ENCODE measurements at places on chromosomes 11 and 22.

DNA sequence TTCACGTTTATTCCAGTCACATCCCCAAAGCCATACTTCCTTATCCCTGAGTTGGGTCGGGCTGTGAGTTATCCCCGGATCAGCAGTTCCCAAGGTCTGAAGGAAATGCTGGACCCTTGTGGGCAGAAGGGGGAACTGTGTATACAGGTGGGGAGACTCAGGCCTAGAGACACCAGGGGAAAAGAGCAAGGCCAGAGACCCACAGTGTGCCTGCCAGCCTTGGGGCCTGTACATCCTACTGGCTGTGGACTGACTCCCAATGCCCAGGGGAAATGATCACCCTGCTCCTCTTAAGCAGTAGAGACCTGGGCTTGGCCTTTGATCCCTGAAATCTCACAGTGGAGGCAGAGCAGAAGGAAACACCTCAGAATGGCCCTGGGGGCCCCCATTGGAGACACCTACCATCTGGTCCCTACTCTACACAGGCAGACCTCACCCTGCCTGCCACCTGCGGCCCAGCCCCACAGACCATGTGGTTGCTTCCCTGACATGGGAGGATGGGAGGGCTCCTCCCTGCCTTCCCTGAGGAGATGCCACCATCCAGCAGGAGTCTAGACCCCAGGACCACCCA lies 1.3 kb downstream of the SELENOM start:
- peak; percentile 65 for DNase-seq

DNA sequence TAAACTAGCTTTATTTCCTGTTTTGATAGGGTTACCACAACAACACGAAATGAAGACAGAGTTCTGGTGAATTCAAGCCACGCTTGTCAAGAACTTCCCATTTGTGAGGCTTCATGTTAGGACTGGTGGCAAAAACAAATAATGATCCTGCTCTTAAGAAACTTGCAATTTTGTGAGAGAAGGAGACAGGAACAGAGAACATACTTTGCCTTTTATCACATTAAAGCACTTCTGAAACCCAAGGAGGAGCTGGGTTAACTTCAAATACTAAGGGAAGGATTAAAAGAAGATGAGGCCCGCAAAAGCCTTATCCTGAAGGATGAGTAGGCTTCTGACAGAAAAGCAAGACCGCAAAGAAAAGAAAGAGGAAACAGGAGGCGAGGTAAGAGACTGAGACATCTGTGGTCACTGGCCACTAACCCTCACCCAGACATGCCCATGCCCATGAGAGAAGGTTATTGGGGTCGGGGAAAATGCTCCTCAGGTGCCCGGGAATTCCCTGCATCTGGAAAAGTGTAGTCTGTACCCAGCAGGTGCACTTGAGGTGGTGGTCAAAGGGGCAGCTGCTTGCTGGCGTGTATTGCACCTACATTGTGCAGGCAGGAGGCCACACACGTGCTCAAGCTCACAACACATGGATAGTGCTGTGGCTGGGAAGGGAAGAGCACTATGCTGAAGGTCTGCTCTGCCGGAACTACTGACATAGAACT lies 50.5 kb downstream of the MAPK1 start:
- no peak for DNase-seq

DNA sequence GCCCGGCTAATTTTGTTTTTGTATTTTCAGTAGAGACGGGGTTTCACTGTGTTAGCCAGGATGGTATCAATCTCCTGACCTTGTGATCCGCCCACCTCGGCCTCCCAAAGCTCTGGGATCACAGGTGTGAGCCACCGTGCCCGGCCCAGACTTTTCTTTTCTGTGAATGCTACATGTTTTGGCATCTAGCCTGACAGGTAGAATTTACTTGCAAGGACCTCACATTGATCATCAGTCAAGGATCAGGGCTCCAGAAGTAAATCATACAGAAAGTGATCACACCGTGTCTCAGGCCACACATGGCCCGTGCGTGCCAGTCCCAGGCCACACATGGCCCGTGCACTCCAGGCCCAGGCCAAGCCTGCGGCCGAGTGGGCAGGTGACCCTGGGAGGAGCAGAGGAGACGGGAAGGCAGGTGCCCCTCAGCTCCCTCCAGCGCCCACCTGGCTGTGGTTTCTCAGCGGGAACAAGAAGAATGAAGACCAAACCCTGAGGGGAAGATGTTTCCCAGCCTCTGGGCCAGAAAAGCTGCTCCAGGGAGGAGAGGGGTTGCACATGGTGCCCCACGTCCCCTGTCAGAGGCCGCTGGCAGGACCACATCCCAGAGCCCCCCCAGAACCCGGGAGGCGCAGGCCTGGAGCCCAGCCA lies 76.2 kb downstream of the BRD1 start:
- no peak for DNase-seq

GRCh38 chr11:34165121-34165520 lies 59.7 kb downstream of the NAT10 start:
- DNase-seq, result no peak

DNA sequence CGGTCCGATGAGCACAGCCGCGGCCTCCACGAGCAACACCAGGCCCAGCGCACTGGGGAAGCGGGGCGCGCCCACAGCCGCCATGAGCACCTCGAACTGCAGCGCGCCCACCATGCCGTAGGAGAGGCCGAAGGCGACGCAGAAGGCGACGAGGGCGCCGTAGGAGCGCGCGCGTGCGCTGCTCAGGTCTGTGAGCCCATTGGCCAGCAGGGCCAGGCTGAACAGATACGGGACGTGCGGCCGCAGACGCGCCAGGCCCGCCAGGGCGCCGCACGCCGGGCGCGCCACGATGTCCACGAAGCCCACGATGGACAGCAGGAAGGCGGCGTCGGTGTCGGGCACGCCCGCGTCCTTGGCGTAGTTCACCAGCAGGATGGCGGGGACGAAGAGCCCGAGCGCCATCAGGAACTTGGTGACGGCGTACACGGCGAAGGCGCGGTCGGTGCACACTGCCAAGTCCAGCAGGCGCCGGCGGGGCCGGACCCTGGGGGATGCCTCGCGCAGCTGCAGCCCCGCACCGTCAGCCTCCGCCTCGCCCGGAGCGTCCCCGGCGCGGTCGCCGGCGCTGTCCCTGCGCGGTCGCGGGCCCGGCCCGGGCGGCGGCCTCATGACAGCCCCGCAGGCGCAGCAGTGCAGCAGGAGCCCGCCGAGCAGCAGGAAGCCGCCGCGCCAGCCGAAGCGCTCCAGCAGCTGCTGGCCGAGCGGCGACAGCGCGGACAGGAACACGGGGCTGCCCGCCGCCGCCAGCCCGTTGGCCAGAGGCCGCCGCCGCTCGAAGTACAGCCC lies 2.9 kb downstream of the SLC16A8 start:
- no peak for DNase-seq

DNA sequence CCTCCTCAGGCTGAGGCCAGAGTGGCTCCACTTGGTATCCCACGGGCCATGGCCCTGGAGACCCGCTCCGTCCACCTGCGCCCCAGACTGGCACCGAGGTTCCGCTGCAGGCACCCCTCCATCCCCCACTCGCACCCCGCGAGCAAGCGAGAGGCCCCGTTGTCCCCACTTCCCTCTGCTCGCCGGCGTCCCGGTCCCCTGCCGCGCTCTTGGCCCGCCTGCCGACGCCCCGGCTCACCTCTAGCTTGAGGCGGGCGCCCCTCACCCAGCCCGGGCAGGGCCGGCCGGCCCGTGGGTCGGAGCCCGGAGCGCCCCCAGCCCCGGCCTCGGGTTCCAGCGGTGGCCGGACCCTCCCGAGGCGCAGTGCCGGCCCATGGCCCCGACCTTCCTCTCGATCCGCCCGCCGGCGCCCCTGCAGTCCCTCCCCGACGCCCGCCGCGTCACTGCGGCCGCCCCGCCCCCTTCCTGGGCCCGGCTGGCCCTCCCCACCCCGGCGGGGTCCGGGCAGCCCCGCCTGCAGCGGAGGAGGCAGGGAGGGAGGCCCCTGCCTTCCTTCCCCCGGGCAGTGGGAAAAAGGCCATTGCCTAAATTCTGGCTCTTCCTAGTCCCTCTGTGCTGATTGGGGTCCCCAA lies at the start of gene PITPNM1:
Gene PITPNM1, minus strand, starts transcription at position 414 of the 632 bp plus-strand sequence. CDS start 1,183 bp downstream, outside the sequence.
- no peak for DNase-seq

DNA sequence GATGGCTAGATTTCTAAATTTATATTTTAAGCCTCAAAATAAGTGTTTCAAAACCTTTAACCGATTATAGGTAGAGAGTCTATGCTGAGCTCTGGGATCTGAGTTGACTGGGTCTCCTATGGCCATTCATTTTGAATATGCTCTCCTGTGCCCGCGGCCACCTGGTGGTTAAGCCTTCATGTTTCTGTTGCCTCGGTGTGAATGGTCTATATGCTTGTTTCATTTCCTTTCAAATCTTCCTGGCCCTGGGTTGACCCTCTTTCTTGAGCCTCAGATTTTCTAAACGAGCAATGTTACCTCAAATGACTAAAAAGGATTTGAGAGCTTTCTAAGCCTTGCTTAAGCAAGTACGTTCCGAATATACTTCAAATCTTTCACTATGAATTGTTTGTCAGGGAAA lies 789.4 kb upstream of the KIRREL3 start:
- no peak for DNase-seq

DNA sequence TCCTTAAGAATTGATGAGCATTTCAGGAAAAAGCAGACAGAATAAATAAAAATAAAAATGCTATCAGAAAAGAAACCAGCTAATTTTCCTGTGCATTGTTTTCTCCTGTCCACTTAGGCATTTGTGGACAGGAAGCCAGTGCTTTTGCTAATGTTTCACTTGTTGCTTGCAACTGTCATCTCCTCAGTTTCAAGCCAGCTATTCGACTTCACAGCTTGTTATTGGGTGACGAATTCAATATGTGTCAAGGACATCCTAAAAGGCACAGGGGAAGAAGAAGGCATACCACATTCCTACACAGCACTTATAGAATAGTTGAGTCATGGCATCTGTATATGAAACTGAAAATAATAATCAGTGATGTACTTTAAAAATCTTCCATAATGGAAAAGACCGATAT lies 530.6 kb upstream of the KIRREL3 start:
- no peak for DNase-seq

DNA sequence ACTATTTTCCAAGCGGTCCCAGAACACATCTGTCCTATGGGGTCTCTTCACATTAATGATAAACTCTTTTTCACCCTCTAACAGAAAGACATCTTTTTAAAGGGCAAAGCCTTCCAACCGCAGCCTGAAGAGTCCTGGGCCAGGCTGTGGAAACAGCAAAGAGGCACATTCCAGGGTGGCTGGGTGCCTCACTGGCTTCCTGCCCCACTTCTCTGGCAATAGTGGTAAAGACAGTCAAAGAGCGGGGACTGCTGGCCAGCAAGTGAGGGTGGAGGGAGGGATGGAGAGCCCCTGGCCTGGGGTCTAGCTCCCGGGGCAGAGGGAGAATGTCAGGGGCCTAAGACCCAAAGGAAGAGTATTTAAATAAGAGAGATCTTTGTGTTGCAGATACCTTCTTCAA lies 10.2 kb upstream of the CHST1 start:
- DNase-seq, result no peak

- DNase-seq, result no peak
Measured at GRCh38 chr11:77201370-77201769, 73.3 kb downstream of the MYO7A start.

- peak; percentile 72 for DNase-seq
Measured at GRCh38 chr22:24419475-24419850, 7.9 kb upstream of the ADORA2A start.

GRCh38 chr22:27133019-27133431 lies 475.6 kb downstream of the MIAT start:
- DNase-seq, result no peak

DNA sequence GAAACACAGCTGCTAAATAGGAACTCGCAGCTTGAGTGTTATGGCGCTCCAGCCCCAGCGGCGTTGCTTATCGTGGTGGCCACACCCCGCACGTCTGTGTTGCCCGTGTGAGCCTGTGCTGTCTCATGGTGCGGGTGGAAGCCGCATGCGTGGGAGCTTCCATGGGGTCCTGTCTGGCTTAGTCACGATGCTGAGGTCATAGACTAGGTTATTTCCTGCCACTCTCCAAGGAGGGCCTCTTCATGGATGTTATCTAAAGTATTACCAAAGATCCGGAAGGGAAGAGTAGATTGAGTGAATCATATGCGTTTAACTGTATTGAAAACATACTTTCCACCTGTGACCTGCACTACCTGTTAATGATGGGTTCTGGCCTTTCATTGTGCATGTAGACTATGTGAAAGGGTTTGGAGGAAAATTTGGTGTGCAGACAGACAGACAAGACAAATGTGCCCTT lies 21.7 kb downstream of the CTTN start:
- no peak for DNase-seq

- peak; percentile 58 for DNase-seq
Measured at GRCh38 chr11:64000026-64000739, 13.9 kb downstream of the OTUB1 start.

GRCh38 chr11:122096272-122097112 lies 19.5 kb downstream of the BLID start:
- no peak for DNase-seq

DNA sequence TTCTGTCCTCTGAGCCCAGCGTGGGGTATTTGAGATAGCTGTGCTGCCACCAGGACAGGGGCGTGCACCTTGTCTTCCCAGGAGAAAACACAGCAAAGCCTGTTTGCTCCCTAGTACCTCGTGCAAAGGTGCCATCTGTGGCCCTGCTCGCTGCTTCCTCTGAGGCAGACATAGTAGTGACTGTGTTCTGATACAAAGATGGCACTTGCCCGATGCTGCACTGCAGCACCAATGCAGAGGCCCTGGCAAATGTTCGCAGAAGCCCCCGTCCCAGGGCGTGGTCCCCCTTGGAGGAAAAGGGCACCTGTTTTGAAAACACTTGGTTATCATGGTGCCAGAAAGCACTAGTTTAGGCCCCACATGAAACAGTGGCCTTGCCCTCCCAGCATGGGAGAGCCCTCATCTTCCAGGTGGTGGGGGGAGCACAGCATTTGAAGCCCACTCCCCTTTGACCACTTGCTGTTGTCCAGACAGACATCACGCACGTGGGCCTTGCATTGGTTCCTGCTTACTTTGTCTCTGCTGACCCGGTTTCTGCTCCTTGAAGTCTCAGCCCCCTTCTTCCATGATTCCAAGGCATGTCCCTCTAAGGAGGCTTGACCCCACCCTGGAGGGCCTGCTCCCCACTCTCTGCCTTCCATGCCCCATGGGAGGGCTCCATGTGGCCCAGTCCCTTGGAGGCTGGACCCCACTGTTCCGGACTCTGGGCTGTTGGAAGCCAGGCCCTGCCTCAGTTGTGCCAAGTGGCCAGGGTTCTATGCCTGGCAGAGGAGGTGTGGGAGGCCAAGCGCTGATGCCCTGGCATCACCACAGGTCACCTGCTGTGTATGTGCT lies 109.4 kb downstream of the KCNQ1OT1 start:
- peak; percentile 35 for DNase-seq

GRCh38 chr11:70466154-70466553 lies 67.8 kb downstream of the CTTN start:
- no peak for DNase-seq

DNA sequence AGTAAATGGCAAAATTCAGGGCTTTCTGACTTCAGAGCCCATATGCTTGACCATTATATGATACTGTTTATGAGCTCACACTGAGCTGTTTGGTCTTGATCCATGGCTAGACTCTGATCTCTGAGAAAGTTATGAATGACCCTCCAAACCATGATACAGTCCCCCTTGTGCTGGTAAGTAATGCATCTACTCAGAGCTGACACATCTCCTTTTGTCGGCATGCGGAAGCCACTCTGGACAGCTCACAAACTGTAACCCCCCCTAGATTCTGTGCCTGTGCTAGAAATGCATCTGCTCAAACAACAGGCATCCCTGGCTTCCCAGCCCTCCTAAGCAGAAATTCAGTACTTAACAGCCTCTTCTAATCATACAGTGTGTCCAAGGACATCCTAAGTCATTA lies 150.8 kb upstream of the RAG2 start:
- no peak for DNase-seq
